ENCODE measurements at places on chromosomes 4 and X.

GRCh38 chr4:11618666-11619282 lies 190.1 kb upstream of the HS3ST1 start:
- DNase-seq = no peak

DNA sequence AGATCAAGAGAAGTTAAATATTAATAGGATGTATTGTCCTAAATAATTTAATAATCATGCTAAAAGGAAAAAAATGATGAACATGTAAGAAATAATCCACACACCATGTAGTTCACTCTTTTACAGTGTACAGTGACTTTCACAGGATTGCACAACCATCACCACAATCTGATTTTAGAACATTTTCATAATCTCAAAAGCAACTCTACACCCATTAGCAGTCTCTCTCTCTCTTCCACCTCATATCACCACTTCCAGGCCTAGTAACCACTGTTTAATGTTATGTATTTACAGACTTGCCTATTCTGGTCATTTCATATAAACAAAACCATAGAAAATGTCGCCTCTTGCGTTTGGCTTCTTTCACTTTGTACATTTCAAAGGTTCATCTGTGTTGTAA lies 153.4 kb downstream of the FSTL5 start:
- no peak for DNase-seq

DNA sequence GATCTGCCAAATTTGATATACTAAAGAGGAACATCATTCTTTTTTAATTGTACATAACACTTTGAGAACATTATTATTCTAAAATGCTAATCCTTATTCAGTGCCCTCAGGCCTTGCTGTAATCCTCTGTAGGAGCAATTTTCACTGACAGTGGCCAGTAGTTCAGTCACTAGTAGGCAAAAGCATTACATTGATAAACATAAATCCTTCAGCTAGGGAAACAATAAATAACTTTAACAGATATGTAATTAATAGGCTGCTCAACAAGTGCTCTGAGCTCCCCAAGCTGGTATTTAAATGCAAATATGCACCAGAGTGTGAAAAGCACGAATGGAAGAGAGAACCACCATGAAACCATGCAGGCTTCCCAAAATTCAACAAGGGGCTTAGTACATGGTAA lies 77.7 kb upstream of the FAM47C start:
- no peak for DNase-seq

DNA sequence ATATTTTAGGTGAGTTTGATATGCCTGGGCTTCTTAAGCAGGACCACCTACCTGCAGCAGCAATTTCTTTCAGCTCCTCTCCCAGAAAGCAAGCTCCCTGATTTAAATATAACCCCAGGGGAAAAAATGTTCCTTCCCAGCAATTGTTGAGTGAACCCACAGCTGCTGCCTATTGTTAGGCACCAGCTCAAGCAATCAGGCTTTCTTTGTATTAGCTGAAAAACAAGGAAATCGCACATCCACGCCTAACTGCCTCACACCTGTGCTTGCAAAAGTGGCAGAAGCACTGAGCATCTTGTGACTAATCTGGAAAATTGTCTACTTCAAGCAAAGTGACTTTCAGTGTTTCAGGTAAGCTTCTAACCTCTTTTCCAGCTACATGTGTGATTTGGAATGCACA lies 432.2 kb downstream of the SMARCA1 start:
- DNase-seq = peak; percentile 56

DNA sequence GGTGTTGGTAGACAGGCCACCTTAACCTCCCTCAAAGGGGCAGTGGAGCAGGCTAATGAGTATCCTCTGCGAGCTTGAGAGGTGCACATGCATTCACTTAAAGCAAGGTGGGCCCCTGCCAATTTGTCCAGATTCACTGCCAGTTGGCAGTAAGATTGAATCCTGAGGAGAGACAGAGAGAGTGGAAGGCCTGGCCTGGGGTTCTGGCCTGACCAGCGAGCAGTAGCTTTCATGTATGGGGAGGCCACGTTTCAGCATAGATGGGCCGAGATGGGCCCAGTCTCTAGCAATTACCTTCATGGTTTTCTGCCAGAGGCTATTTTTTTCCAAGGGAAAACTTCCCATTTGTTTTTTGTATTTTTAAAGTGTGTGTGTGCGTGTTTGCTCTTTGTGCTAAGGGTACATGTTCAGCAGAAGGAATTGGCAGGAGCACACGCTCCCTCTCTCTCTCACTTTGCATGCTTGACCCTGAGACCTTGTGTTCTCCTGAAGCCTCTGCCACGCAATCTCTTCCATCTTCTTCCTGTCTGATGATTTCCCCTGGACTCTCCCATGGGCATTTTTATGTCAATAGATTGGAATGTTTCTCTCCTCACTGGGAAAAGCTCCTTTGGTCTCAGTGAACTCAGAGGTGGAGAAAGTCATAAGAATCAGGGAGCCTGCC lies 215.8 kb upstream of the SFRP2 start:
- DNase-seq = no peak

DNA sequence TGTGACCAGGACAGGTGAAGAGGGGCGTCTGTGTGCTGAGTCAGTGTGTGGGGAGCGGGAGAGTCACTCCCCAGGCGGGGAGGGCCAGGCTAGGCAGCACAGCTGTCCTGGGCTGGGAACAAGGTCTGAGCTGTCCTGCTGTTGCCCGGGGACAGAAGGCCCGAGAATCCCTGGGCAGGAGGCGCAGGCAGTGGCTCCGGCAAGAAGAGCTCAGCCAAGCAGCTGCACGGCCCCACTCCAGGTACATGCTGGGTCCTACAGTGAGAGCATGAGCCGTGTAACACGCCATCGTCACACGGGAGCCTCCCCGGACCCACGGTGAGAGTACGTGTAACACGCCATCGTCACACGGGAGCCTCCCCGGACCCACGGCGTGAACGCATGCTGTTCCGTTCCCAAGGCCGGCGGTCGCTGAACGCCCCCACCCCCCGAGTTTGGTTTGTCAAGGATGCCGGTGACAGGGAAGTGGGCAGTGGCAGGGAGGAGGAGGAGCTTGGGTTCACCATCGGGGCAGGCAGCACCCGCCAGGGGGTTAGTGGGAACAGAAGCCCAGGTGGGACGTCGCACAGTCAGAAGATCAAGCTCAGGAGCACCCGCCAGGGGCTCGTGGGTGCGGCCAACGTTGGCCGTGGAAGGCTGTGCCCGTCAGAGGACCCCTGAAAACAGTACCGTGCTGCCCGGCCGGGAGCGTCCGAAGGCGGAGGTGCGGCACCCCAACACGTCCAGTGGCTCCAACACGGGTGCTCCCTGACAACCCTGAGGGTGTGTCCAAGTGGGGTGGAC lies 15.6 kb downstream of the PPP2R3B start:
- DNase-seq = no peak

DNA sequence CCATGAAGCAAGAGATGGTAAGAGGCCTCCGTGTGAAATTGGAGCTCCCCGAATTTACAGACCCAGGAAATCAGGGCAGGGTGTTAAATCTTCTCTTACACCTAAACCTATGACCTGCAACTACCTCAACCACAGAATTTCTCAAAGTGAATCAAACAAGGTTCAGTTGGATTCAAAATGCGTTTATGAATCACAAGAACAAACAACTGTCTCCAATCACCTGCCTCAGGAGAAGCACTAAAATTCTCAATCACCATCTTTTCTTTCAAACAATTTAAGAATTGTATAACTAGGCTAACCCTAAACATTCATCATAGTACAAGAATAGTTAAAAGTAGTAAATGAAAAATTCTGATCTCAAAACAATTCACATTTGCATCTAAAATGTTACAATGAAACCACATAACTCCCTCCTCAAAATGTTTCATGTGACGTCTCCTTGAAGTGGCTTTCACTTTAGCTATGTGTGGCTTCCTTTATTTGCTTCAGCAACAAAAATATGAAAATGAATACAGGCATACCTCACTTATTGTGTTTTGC lies 19.2 kb downstream of the PPP3CA start:
- no peak for DNase-seq

DNA sequence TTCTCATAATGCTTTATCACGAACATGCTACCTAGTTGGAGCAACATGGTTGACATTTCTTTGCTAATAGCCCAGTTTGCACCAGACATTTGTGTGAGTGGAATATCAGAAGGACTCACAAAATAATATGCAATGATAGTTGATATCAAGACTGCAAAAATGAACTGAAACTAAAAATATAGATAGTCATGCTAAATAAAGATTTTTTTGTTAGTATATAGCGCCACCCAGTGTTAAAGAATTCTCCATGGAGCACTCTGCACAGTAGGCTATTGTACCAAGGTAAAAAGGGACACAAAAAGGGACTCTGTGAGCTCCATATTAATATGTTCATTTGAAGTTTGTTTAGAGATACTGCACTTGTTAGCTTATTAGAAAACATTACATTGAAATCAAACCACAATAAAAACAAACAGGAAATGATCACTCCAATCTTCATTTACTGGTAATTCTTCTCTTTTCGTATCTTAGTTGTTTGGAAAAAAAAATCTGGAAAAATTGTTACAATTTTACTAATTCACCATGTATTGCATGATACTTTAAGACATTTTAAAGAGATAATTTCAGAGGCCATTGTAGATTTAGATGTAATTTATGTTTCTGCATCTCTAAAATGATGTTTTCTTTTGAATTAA lies 1509.6 kb downstream of the ADGRL3 start:
- no peak for DNase-seq

- no peak for DNase-seq
Observed at GRCh38 chrX:43973249-43974099, at the start of gene NDP. NDP (minus strand) TSS chrX:43973390; CDS start chrX:43958645, 14,745 bp downstream.

- DNase-seq = no peak
Observed at GRCh38 chr4:110926841-110927400, 304.0 kb upstream of the PITX2 start.

GRCh38 chr4:53055274-53055673 lies 193.2 kb downstream of the RASL11B start:
- DNase-seq = peak; percentile 30

GRCh38 chr4:78207951-78208350 lies 150.8 kb downstream of the FRAS1 start:
- DNase-seq = no peak

DNA sequence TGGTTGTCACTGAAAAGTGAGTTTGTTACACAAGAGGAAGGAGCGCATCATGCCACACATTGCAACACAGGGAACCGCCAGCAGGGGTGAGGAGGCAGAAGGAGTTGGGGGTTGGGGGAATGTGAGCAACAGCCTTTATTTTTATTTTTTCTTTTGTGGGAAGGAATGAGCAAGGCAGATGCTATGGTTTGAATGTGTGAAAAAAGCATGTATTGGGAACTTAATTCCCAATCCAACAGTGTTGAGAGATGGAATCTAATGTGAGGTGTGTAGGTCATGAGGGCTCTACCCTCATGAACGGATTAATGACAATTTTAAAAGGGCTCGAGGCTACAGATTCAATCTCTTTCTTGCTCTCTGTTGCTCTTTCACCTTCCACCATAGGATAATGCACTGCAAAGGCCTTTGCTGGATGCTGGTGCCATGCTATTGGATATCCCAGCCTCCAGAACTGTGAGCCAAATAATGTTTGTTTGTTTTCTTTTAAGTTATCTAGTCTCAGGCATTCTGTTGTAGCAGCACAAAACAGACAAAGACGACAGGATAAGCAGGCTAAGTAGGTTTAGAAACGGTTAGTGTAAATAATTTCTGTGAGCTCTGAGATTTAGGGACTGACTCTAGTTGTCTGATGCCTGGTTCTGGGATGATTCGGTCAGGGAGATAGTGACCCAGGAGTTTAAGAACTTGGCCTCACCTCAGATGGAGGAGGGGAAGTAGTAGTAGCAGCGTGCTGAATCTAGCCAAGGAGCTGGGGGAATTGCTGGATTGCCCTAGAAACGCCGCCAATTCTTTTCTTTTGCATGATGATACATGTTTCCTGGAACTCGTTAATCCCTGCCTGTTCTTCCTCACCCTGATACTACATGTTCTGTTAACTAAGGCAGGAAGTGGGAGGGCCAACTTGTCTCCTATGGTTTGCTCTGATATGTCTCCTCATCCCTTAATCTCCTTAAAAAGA lies 156.6 kb upstream of the CTSO start:
- DNase-seq = no peak

DNA sequence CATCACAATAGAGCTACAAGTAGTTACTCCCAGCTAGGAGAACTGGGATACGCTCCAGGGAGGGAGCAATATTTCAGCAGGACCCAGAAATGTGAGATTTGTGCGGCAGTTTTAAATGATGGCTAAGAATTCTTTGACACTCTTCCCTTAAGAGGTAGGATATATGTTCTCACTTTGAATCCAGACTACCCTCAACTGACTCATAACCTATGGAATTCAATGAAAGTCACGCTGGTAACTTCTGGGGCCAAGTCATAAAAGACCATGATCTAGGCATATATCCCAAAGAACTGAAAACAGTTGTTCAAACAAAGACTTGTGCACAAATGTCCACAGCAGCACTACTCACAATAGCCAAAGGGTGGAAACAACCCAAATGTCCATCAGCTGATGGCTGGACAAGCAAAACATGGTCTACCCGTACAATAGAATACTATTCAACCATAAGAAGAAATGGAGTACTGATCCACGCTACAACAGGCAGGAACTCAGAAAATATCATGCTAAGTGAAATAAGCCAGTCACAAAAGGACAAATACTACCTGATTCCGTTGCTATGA lies 10.5 kb downstream of the CD99L2 start:
- DNase-seq = no peak

- DNase-seq = no peak
Observed at GRCh38 chr4:185820146-185821028, 8.4 kb upstream of the SORBS2 start.

- no peak for DNase-seq
Observed at GRCh38 chrX:55754861-55755294, 37.3 kb downstream of the RRAGB start.

- no peak for DNase-seq
Observed at GRCh38 chr4:96652158-96652557, 812.3 kb downstream of the PDHA2 start.

GRCh38 chr4:78061939-78062570 lies 4.9 kb downstream of the FRAS1 start:
- DNase-seq = no peak

DNA sequence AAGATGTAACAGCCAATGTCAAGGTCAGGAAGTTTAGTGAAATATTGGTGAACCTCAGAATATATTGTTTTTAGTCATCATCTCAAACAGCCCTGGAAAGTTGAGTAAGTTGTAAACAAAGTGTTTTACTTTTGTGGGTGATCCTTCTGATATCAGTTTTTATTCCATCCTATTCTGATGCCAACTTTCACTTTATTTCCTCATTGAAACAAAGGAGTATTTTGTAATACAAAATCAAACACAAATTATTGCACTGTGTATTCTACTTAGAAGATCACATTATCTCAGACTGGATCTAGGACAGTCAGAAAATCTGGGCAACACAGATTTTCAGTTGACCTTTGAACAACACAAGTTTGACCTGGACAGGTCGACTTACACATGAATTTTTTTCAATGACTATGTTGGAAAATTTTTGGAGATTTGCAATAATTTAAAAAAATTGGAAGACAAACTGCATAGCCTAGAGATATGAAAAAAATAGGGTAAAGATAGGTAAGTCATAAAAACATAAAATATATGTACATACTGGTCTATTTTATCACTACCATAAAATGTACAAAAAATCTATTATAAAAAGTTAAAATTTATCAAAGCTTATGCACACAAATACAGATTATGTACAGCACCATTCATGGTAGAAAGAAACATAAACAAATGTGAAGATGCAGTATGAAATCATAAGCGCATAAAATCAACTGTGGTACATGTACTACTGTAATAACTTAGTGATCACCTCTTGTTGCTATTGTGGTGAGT lies 709.1 kb upstream of the FAM241A start:
- DNase-seq = no peak

- DNase-seq = peak; percentile 19
Observed at GRCh38 chr4:86895692-86896488, 3.7 kb upstream of the C4orf36 start.
